ENCODE measurements at places on chromosomes 13 and 19.

DNA sequence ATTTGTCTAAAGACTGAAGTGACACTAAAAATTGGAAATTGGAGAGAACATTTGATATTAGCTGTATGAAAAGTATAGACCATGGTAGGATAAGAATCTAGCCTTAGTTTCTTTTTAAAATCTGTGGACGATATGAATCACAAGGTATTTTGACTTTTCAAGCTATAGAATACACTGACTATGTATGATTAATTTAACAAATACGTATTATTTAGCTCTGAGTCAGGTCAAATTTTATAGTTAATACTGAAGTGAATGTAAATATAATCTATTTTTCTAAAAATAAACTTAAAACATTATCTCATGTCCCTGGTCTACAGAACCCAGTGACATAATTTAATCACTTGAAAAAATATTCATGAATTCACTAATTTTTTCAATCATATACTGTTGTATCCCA, 795.6 kb upstream of the SLITRK1 start:
- no peak for DNase-seq

DNA sequence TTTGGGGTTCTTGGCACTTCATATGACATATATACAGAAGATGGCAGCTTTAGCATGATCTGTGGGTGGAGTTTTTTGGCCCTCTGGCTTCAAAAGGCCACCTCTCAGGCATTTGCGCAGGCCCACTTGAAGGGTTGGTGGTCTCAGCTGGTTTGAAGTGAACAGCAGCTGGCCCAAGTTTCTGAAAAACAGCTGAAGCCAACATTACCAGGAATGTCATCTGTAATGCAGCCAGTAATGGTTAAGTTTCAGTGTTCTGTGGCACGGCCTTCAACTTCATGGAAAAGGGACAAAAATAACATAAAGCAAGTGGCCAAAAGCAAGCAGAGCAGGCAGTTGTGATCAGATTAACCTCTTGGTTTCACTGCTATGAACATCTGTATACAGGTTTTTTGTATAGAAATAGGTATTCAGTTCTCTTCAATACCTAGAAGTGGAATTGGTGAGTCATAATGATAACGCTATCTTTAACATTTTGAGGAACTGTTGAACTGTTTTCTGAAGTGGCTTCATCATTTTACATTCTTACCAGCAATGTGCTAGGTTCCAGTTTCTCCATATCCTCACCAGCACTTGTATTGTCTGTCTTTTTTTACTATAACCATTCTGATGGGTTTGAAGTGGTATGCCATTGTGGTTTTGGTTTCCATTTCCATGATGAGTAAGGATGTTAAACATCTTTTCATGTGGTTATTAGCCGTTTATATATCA, 245.4 kb downstream of the SHISA2 start:
- no peak for DNase-seq

DNA sequence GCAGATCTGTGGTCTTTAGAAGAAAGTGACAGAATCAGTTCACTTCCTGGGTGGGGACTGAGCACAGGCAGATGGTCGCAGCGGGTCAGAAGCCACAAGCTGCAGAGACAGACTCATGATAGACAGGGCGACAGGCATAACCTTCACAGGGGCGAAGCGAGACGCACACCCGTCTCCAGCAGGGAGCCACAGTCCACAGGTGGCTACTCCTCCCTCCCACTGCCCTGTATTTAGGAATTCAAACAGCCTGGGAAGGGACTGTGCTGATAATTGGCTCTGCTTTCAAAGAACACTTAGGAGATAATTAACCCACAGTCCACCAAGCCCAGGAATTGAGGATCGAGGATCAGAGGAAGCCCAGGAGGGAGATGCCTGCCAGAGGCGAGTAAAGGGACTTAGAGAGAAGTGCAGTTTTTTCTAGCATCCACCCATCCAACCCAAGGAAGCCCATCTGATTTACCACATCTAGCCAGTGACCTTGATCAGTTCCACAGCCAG, 23.2 kb downstream of the RFX2 start:
- DNase-seq: peak; percentile 33

DNA sequence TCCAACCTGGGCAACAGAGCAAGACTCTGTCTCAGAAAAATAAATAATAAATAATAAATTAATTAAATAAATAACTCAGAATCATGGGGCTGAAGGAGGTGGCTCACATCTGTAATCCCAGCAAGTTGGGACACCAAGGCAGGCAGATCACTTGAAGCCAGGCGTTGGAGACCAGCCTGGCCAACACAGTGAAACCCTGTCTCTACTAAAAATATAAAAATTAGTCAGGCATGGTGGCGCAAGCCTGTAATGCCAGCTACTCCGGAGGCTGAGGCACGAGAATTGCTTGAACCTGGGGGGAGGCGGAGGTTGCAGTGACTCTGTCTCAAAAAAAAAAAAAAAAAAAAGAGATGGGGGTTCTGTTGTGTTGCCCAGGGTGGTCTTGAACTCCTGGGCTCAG, 7.2 kb downstream of the TMEM38A start:
- no peak for DNase-seq

DNA sequence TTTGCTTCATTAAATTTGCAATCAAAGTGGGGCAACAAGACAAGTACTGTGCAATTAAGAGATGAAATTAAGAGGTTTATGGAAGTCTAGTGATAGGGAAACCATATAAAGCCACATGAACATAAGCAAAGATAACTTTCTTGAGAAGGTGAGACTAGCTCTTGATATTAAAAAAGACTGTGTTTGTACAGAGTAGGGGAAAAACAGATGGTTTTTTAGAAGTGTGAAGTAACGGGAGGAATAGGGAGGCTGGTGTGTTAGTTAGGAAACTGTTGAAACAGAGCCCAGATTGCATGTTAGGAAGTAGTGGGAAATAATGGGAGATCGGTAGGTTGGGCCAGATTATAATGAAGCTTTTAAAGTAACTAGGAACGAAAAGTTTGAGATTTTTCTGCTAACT, 149.8 kb upstream of the FREM2 start:
- DNase-seq: no peak

GRCh38 chr13:21849323-21849722, 178.4 kb downstream of the FGF9 start:
- DNase-seq: peak; percentile 15

DNA sequence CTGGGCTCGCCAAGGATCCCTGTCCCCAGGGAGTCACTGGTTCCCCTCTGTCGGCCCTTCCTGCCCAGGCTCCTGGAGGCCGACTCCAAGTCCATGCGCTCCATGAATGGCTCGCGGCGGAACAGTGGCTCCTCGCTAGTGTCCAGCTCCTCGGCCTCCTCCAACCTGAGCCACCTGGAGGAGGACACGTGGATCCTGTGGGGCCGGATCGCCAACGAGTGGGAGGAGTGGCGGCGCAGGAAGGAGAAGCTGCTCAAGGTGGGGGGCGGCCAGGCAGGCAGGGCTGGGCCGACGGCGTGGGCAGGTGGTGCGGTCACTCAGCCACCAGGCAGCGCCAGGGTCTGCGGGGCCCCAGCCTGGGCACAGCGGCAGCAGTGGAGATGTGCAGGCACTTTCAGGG, 17.6 kb downstream of the EVI5L start:
- no peak for DNase-seq

DNA sequence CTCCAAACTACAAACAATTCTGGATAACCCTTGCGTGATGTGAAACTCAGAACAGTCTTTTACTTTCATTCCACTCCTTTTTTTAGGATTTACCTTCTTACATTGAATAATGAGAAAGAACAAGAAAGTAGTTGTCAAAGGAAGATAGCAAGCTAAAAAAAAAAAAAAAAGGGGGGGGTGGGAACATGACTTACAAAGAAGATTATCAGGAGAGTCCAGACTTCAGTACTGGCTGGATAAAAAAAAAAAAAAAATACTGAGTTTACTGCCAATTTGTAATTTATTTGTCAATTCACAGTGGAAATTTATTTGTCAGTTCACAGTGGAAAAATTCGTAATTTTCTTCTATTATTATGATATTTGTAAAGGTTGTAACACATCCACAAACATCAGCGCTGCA, 792.4 kb upstream of the SLITRK5 start:
- DNase-seq: no peak

DNA sequence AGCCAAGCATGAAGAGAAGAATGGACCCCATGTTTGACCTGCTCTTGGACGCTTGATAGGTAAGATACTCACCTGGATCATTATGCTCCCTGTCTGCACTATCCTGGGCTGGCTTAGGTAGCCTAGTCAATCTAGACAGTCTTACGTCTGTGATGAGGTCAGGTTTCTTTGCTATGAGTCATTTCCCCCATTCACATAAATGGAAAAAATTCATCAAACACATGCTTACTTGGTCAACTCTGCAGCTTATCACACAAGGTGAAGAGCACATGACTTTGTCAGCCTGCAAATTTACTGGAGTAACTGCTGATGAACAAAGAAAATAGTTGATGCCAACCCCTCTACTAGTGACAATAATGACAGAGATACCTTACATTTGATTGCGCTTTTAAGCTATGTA, 170.0 kb downstream of the NUFIP1 start:
- DNase-seq: no peak

DNA sequence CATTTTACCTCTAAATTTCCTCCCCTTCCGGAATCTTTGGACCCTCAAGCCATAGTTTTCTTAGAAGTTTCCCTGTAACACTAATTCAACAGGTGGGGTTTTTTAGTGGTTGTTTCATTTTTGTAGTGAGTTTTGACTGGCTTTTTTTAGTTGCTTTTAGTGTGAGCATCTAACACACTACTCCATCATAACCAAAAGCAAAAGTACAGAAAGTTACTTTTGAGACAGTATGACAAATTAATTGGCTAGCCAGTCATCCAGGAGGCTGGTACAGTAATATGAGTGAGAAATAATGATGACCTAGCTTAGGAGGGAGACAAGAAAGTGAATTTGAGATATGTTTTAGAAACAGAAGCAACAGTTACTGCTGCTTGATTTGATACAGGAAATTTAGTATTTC, 71.5 kb downstream of the DNAJC15 start:
- DNase-seq: no peak

DNA sequence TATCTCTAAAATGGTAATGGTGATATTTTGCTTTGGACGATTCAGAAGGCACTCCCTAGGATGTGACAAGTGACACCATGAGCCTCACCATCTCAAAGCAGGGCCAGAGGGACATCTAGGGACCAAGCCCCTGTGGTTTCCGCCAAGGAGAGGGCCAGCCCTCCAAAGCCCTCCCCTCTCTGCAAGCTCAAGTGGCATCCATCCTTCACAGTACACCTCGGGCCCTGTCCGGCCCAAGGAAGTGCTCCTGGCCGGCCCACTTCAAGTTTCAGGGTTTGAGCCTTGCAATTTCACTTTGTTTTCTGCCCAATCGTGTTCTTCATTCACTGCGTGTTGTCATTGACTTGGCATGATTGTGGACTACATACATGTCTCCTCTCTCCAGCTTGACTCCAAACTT, 82.5 kb downstream of the TSHZ3 start:
- no peak for DNase-seq

DNA sequence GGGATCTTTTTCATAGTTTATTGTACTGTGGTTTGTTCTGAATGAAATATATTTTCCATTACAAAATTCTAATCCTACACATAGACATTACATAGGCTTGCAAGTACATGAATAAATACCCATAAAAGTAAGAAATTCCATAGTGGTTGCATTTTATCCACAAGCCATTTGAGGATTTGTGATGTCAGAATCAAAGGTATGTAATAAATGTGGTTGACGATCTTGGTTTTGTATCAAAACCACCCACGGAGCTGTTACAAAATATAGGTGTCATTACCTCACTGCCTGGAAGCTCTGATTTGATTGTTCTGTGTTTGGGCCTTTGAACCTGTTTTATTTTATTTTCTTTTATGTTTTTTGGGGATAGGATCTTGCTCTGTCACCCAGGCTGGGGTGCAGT, 125.1 kb downstream of the NALCN start:
- no peak for DNase-seq

DNA sequence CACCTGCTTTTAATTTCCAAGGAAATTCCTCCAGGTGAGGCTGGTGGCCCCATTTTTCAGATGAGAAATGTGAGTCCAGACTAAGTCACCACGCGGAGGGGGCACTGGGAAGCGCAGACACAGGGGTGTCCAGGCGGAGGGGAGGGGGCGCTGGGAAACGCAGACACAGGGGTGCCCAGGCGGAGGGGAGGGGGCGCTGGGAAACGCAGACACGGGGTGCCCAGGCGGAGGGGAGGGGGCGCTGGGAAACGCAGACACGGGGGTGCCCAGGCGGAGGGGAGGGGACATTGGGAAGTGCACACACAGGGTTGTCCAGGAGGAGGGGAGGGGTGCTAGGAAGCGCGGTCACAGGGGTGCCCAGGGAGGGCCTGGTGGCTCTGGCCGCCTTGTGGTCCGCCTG, 3.5 kb downstream of the GRK1 start:
- DNase-seq: no peak

GRCh38 chr13:80341101-80341755, at the start of gene SPRY2:
Gene SPRY2, minus strand, starts transcription at chr13:80341126. Its CDS starts 3,421 bp downstream, at chr13:80337705.
- DNase-seq: no peak

DNA sequence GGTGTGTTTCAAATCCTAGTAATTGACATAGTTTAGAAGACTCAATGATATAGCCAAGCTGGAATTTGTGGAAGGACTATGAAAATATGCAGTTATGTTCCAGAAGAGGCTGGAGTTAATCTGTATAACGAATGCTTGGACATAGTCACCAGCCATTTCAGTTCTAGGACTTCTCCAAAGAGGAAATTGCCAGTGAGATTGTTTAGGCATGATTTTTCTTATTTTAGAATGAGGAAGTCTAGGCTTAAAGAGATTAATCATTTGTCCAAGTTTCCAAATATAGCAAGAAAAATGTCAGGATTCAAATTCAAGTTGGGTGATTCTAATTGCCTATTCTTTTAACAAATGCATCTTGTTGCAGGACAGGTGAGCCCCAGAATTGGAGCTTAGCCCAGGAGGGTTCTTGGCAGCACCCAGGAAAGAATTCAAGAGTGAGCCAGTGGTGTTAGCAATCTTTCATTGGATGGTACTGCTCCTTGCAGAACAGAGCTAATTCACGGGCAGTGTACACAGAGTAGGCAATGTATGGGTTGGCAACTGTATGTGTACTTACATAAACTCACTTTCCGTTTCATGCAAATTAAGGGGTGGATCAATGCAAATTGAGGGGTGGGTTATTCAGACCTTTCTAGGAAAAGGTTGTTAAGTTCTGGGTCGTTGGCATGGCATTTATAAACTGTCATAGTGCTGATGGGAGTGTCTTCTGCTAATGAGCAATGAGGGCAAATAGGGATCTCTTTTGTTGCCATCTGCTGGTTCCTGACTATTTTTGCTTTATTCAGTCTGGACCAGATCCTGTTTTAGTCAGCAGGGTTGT, 763.1 kb upstream of the SLITRK1 start:
- no peak for DNase-seq

DNA sequence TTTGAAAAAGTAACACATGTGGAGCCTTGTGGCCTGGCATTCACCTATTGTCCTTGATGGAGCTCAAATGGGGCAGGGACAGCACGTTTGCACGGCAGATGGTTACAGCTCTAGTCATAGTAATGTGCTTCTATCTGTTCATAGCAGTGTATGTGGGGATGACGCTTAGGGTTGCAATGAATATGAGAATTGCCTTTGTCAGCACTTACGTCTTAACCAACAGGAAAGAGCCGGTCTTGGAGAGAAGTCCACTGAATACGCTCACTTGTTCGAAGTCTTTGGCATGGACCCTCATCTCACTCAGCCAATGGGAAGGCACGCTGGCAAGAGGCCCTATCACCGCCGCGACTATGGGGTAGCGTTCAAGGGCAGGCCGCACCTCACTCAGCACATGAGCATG, 18.9 kb upstream of the OR7D2 start:
- no peak for DNase-seq
